ENCODE measurements at places on chromosomes 12 and 14. TPM values are rescaled to one million over a fixed set of nuclear protein-coding genes. Genes with fewer than 3 reads are reported as not detected.
A peak's percentile ranks its signal among the peaks of the same experiment; 100 is the strongest.

The PRH2 gene
- 2.6 TPM for polyA plus RNA-seq

DNA sequence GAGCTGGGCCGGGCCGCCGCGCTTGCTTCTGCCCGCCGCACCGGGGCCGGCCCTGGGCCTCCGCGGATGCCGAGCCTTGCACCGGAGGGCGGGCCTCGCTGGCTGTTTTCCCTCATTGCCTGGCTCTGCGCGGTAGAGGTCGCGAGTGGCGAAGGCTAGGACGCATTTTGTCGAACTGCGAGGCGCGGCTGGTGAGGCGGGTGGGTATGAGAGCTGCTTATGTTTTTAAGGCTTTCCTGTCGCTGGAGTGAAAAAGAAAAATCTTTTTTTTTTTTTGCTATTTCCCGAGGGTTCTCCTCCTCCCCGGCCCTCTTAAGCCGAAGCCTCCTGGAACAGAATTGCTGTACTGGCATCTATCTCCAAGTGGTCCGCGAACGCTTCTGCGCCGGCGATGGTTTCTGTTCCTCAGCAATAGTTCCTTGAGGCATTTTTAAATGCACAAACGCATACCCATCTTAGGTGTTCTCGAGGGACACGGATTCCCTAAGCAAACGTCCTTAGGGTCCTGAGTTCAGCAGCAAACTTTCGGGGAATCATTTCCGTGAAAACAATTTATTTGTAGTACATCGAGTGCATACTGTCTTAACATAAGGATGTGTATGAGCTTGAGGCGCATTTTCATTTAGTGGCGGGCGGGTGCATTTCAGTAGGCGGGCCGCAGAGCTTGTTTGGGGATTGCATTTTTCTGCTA is 631 bp downstream of the RESF1 start:
- peak; percentile 86 for DNase-seq

The PGF gene
- not detected for polyA plus RNA-seq

The GPR132 gene
- 38.6 TPM for polyA plus RNA-seq

- DNase-seq: no peak
Measured at GRCh38 chr14:24347134-24347533, 7.3 kb upstream of the RIPK3 start.

The RASSF9 gene
- not detected for polyA plus RNA-seq

The PLEKHG7 gene
- polyA plus RNA-seq: 7.5 TPM

The RDH16 gene
- polyA plus RNA-seq: 1.1 TPM

DNA sequence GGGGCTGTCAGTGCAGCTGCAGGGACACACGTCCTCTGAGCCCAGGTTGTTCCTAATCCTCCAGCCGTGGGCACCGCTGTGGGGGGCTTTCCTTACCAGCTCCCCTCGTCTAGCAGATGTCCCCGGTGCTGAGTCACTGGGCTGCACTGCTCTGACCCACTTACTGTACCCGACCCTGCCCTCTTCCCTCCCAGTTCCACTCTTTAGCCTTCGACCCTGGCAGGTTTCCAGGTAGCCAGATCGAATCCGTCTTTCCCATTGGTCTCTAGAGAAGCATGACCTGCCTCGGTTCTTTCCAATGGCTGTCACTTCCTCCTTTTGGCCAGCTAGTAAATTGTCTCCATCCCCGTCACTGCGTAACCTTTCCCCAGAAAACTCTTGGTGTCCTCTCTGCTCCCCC is 48.4 kb downstream of the ELK3 start:
- no peak for DNase-seq

GRCh38 chr14:52551205-52551604 is 1.1 kb downstream of the TXNDC16 start:
- DNase-seq: no peak

DNA sequence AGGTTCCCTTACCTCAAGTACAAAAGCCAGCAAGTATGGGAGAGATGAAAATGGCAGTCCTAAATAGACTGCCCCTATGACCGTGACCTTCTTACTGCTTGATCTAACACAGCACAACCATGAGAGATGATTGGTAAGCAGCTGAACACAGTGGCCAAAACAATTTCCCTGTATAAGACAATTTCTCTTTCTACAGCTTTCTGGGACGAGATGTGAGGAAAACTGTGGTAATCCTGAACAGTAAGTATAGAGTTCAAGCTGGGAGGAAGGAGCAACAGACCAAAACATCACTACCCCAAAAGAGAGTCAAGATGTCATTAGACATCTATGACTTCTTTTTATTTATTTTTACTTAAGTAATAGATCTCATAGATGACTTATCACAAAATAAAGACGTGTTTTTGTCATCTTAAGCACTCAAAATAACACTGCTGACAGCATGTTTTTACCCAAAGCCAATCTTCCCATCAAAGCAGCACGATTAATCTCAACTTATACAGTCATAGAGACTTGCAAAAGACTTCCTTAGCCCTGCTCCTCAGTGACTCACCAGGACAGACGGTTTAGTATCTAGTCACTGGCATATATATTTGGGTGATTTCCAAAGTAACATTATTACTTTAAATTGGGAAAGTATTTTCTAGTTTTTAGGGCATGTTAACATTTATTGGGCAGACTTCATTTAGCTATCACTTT is 3.7 kb downstream of the TMEM52B start:
- DNase-seq: no peak

- no peak for DNase-seq
Measured at GRCh38 chr12:119446459-119446858, 111.9 kb downstream of the CCDC60 start.

GRCh38 chr14:105099778-105100177 is 34.5 kb upstream of the GPR132 start:
- no peak for DNase-seq

- DNase-seq: no peak
Measured at GRCh38 chr14:62301080-62301479, 538.9 kb downstream of the SNAPC1 start.

The PRIMA1 gene
- polyA plus RNA-seq: not detected

The KIF26A gene
- polyA plus RNA-seq: not detected

GRCh38 chr14:38578278-38578681 is 322.4 kb upstream of the CLEC14A start:
- no peak for DNase-seq

The TESPA1 gene
- 9.5 TPM for polyA plus RNA-seq

All from B cell (primary cell).